ENCODE measurements at places on chromosomes 4 and X. TPM values are rescaled to one million over a fixed set of nuclear protein-coding genes. Genes with fewer than 3 reads are reported as not detected.
A peak's percentile ranks its signal among the peaks of the same experiment; 100 is the strongest.

WDR17 gene
- total RNA-seq = 0.83 TPM

- no peak for DNase-seq
Measured at GRCh38 chr4:144302704-144303536, 162.4 kb upstream of the GYPA start.

DNA sequence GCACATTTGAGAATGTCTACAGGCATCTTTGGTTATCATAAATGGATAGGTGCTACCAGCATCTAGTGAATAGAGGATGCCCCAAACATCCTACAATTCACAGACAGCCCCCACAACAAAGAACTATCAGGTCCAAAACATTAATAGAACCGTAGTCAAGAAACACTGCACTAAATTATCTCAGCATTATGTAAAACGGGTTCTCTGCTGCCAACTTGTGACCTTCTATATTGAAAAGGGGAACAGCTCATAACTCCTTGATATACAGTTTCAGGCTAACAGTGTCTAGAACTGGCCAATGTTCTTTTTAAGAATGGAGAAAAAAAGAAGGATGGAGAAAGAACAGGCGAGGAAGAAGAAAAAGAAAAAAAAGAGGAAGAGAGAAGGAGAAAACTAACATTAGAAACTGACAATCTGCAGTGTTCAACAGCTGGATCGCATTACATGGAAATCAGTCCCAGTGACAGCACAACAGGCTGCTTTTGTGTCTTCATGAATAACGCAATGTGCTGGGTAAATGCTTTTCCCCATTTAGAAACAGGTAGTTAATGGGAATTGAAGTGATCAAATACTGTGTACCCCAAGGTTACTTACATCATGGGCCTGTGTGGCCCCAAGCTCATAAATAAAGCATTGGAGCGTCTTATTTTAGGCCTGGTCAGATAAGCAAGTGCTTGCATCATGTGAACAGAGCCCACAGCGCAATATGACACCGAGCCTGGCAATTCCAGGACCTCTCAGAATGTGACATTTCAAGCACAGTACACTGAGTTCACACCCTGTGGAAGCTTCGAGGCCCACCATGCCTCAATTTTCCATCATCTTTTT lies 339.5 kb downstream of the DHX15 start:
- DNase-seq = peak; percentile 80

DNA sequence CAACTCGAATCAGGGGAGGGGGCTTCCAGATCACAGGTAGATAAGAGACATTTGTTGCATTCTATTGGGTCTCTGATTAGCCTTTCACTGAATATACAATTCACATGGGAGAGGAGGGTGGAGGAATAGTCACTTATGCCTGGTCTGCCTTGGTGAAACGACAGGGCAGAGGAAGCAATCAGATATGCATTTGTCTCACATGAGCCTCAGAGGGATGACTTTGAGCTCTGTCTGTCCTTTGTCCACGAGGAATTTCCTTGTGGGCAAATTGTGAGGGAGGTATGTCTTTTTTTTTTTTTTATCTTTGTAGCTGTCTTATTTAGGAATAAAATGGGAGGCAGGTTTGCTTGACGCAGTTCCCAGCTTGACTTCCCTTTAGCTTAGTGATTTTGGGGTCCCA lies 28.5 kb upstream of the TMSB4X start:
- DNase-seq = no peak

DNA sequence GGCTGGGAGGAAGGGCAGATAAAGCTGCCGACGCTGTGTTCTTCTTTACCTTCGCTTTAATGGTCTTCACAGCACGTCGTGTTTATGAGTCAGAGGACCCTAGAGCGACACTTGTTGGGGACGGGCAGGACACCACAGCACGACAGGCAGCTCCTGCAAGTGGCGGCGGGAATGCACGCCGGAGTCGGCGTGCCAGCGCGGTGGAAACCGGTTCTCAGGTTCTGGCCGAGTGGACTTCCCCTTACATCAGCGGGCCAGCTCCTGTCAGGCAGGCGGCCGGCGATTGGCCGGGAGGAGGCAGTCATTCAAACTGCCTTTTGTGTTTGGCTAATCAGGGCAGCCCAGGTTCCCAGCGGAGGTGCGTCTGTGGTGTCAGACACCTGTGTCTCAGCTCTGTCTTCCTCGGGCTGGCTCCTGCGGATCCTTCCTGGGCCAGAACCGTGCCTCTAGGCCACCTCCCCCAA lies 150.9 kb downstream of the SHROOM3 start:
- peak; percentile 88 for DNase-seq

DNA sequence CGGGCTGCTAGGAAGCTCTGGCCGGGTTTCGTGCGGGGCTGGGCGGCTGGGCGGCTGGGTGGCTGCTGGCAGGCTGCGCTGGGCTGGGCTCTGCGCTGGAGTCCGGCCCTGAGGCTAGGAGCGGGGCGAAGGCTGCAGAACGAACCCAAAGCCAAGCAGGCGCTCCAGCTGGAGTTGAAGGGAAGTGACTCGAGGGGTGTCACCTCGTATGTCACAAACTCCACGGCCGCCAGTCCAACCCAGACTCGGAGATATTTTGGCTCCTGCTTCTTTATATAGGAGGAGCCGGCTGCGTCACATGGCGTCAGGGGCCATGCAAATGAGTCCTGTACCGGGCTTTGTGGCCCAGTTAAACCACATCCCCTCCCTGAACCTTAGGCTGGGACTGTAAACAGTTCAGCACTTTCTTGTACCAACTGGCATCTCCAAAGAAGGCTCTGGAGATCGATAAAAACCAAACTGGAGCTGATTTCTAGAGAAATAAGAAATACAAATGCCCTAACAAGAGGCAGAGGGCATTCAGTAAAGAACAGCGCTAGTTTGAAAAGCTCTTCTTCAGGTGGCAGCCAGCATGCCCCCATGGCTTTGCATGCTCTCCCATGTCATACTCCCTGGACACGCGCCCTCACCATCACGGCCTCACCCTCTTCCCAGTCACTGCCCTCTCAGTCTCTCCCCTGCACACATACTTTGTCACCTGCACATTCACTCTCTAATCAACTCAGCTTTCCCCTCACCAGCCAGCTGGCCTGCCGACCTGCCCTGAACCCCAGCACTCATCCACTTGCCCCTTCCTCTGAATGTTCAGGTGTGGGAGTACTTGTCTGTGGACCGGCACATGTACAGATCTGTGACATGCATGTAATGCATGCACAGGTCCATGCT lies 58.5 kb downstream of the TSC22D3 start:
- peak; percentile 94 for DNase-seq
